ENCODE measurements at places on chromosomes 3 and 15.

DNA sequence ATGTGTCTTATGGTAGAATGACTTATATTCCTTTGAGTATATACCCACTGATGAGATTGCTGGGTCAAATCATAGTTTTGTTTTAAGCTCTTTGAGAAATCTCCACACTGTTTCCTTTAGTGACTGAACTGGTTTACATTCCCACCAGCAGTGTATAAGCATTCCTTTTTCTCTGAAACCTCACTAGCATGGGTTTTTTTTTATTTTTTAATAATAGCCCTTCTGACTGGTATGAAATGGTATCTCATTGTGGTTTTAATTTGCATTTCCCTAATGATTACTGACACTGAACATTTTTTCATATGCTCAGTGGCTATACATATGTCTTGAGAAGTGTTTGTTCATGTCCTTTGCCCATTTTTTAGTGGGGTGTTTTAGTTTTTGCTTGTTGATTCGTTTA lies 494.3 kb downstream of the SQOR start:
- DNase-seq = no peak

DNA sequence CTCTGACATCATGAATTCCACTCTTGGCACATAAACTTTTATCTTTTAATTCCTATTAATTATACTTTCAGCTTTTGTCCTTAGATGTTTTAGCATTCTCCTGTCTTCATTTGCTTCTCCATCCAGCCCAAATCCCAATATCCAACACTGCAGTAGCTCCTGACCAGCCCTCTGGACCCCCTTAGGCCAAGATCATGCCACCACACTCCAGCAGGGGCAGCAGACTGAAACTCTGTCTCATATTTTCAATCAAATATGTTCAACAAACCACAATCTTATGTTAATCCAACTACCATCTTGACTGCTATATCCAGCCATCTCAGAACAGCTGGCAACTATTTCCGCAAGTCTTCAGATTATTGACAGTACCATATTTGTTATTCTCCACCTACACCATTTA lies 315.8 kb upstream of the ROBO2 start:
- no peak for DNase-seq

DNA sequence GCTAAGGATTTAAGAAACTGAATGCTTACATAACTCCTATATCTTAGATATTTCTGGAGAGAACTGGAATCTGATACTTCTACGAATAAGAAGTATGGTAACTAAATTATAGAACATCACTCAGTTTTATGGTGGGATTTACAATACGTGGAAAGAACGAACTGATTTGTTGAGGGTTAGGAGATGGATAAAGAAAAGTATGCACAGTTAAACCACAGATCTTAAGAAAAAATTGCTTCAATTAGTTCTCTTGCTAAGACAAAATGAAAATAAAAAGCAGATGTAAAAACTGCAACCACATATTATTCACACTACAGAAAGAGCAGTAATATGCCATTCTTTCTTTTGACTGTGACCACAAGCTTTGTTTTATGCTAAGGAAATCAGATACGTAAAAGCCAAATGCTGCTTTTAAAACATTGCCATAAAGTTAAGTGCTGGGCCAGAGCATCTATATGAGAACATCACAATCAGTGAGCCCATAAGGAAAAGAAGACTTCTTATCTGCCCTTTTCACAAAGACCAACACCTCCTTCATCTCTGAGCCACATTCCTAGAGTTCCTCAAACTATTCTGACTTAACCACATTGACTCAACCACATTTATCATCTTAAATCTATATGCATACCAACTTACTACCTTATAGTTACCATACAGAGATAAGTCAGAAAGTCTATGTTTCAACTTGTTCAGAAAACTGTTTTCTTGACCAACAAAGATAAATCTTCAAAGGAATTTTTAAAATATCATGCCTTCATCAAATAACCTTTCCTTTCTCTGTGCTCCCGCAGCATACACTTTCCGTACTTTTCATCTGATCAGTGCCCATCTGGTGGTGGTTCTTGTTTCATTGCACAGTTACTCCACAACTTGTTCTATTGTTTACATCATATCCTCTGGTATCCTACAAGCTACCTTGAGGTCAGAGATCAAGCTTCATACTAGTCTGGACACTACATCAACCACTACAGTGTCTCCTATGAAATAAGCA lies 61.7 kb downstream of the FSIP1 start:
- DNase-seq = peak; percentile 23

GRCh38 chr15:51377038-51377786 lies 35.8 kb downstream of the GLDN start:
- DNase-seq = no peak

GRCh38 chr3:20023623-20024405 lies 11.8 kb upstream of the PP2D1 start:
- no peak for DNase-seq

DNA sequence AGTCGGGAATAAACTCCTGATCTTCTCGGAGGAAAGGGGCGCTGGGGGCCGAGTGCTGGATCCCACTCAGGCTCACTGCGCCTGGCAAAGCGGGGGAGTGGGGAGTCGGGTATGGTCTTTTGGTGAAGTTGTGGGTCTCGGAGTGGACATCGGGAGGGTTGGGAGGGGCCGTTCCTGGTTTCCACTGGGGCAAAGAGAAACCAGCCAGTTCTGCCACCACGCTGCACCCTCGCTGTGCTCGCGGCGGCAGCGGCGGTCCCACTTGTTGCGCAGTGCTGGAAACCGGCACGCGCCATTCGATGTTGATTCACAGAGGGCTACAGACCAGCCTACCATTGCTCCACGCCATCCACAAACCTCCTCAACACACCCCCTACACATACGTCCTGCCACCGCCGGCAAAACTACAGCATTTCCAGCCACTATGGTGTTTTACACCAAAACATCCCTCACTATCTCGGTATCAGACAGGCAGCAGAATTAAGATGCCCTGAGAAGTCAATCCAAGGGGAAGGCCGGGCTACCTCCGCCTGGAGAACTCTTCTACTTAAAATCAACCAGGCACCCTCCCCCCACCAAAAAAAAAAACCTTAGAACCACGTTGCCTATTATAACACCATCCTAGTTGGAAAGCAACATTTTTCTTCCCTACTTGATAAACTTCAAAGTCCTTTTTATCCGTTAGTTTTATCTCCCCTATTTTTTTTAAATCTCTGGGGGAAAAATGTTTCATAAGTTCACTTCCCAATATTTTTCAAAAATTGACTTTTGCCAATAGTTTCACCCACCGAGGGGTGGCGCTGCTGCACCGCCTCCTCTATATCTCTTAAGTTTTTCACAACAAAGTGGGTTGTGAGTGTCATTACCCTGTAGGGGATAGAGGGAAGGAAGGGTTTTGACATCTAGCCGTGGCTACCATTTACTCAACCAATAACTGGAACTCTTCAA lies 3.6 kb downstream of the BCL6 start:
- DNase-seq = peak; percentile 51
